Activated CD4-positive, CD25-positive, alpha-beta regulatory T cell (primary cell): ENCODE measurements at places on chromosomes 1 and 21.

- no peak for DNase-seq
Observed at GRCh38 chr1:50700214-50700613, 259.9 kb downstream of the FAF1 start.

DNA sequence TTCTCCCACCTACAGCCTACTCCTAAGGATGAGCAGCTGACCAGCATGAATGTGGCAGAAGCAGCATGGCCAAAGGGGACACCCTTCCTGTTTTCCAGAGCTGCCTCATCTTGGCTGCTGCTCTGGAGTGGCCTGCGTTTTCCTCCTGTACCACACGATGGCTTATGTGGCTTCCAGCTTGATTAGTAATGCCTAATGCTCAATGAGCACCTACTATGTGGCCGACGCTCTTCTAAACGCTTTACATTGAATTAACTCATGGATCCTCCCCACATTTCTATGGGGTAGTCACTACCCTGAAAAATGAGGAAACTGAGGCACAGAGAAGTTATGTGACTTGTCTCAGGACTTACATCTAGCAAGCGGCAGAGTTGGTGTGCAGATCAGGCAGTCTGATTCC is 18.0 kb upstream of the SDHB start:
- no peak for DNase-seq

DNA sequence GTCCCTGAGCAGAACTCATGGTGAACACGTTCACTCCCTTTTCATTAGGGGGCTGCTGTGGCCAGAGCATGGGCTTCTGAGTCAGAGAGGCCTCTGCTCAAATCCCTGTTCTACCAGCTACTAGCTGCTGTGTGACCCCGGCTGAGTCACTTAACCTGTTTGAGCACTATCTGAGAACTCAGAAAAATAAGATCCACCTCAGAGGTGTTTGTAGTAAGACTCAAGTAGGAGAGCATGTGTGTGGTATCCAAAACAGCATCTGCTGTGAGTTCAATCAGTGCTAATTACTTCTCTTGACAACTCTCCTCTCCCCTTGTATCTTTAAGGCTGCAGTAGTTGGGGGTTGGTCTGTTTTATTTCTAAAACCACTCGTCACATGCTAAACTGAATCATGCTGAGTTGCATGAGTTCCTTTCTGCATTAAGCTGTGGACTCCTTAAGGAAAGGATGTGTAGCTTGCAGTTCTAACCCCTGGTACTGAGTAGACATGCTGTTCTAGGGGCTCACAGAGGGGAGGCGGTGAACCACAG is 39.7 kb upstream of the JUN start:
- DNase-seq: no peak

- DNase-seq: no peak
Observed at GRCh38 chr21:45747802-45748445, 104.4 kb downstream of the PCBP3 start.

- DNase-seq: no peak
Observed at GRCh38 chr1:32068957-32069588, 3.7 kb upstream of the TMEM39B start.

DNA sequence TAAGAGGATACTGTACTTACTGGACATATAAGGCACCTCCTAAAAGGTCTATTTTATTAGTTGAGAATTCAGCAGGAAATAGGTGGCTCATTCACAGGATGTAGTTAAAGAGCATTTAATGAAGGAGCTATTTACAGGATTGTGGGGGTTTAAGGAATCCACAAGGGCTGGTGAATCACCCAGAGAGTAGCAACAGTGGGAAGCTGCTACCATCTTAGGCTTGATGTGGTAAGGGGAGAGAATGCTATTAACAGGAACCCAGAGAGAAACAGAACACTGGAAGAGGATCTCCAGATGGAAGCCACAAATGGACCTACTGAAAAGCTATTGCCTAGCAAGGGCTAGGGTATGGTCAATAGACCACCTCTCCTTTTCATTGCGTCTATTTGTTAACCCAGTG is 52.0 kb upstream of the COL11A1 start:
- DNase-seq: no peak
